Esophagus squamous epithelium (tissue), 5 donors: ENCODE measurements at places on chromosomes 11 and 22. TPM values are rescaled to one million over a fixed set of nuclear protein-coding genes. Genes with fewer than 3 reads are reported as not detected.

Gene PHRF1
- total RNA-seq: 11.7 TPM

GRCh38 chr11:131561972-131562371 is 191.6 kb downstream of the NTM start:
- no peak for DNase-seq

DNA sequence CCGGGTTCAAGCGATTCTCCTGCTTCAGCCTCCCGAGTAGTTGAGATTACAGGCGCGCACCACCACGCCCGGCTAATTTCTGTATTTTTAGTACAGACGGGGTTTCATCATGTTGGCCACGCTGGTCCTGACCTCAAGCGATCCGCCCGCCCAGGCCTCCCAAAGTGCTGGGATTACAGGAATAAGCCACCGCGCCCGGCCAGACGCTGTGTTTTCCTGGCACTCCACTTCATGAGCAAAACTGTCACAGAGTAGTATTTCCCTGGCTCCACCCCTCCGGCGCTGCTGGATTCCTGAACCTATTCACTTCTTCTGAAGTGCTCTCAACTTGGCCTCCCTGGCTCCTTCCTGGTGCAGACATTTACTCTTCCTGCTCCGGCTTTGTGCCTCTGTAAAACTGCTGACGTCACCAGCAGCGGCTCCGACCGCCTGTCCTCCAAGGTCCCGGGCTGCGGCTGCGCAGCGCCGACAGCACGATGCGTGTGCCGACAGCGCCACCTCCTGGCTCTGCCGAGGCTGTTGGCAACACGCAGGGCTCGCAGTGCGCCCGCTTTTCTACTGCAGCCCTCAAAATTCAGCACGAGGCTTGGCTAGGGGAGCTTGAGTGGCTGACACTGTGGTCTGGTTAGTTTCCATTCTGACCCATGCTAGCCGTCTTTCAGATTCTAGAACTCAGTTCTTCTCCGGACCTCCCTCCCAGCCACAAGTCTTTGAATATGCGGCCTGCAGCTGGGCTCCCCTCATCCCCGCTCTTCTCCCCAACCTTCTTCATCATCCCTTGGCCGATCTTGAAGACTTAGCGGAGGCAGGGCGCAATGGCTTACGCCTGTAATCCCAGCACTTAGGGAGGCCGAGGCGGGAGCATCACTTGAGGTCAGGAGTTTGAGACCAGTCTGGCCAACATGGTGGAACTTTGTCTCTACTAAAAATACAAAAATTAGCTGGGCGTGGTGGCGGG is 36.6 kb downstream of the APOL3 start:
- peak; percentile 59 for DNase-seq

DNA sequence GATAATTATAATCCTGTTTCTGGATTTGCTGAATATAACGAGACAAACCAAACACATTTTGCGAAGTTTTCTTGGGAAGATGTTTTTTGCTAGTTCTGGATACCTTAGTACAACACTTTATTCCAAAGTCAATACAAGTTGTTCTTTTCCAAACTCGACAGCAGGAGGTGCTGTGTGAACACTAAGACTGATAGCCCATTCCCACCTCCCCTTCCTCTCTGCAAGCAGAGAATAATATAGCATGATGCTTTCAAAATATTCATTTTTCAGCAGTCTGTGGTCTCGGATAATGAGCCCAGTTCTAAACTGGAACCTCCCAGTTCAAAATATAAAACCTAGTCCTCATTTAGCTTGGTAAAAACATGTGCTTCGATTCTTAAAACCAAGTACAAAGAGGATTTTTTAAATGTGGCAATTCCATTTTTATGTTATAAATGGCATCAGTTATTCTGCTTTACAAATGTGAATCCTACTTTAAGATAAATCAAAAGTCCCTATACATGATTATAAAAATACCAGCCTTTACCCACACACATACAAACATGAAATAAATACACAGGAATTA is 129.1 kb downstream of the DCDC1 start:
- DNase-seq: no peak

GRCh38 chr22:41862530-41863266 is 29.8 kb downstream of the SREBF2 start:
- no peak for DNase-seq

Gene SHANK3
- total RNA-seq: 3.7 TPM

DNA sequence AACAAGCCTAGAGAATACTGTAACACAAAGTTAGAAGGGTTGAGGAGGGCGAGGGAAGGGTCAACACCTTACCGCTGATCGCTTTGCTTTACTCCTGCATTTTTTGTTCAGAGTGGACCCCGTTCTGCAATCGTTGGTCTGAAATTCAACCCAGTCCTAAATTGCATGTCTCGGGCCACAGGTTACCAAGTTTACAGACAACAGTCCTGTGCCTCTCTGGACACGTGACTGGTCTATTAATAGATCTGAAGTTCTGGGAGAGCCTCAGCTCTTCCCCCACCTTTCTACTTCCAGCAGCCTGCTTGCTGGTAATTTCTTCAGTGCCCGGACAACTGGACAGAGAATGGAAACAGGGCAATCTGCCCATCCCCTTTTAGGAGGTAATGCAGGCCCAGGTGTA is 74.2 kb downstream of the STIM1 start:
- no peak for DNase-seq

DNA sequence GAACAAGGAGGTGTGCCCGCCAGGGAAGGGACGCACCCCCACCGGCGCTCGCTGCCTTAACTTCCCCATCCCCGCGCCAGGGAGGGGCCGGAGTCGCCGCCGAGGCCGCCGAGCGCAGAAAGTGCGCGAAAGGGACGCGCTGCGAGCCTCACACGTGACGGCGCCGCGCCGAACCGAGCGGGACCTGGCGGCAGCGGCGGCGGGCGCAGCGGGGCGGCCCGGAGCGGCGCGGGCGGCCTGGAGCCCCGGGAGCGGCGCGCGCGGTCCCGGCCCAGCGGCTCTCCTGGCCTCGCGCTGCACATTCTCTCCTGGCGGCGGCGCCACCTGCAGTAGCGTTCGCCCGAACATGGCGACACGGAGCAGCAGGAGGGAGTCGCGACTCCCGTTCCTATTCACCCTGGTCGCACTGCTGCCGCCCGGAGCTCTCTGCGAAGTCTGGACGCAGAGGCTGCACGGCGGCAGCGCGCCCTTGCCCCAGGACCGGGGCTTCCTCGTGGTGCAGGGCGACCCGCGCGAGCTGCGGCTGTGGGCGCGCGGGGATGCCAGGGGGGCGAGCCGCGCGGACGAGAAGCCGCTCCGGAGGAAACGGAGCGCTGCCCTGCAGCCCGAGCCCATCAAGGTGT is at the start of gene SORL1:
SORL1 (plus strand) TSS at position 329 of the 623 bp plus-strand sequence; CDS start at position 347, 18 bp downstream.
- DNase-seq: no peak

- DNase-seq: no peak
Observed at GRCh38 chr11:23233075-23233474, 372.8 kb upstream of the CCDC179 start.

DNA sequence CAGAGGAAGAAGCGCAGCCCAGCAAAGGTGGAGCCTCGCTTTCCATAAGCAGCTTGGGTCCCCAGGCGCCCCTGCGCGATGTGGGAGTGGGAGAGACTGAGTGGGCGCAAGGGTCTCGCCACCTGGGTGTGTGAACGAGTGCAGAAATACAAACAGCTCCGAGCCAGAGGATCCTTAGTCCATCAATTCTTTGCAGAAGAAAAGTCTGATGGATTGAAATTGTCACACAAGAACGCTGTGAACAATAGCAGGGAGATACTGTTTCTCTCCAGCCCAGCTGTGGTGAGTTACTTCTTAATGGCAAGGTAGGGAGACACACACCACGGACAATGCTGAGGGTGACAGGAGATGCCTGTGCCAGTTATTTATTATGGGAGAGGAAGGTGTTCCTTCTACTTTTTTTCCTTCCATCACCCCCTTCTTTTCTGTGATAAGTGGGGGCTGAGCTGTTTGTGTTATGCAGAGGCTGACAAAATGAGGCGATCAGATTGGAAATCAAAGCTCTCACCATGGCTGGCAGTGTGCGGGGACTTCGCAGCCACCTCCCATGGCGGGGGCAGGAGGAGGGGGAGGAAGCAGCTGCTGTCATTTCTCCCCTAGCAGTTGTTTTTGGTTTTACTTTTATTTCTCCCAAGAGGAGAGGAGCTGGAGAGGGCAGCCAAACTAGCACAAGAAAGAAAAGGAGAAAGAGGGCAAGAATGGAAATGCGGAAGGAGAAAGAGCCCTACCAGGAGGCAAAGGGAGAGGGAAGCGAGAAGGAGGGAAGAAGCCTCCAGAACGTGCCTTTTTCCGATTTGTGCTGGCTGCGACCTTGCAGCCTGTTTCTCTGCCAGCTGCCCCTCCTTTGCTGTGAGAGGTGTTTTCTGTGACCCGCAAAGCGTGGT is 755.8 kb downstream of the NTM start:
- DNase-seq: no peak

- DNase-seq: no peak
Observed at GRCh38 chr22:48323746-48324145, 1503.9 kb downstream of the BRD1 start.

DNA sequence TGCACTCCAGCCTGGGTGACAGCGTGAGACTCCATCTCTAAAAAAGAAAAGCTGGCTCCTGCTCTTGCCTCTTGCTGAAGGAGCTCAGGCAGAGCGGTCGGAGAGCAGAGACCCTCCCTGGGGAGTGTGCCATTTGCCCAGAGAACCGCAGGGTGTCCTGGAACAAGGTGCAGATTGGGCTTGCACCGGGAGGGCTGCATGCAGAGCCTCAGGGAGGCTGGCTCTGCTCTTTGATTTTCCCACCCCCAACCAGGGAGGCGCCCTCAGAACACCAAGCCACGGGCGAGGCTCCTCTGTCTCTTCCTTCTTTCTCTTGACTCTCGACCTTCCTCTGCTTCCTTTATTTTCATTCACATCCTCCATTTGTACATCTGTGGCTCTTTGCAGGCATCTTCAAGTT is 889.1 kb downstream of the OPCML start:
- DNase-seq: no peak

Gene TMEM41B
- 49.6 TPM for total RNA-seq

- DNase-seq: no peak
Observed at GRCh38 chr11:121340032-121340580, 47.5 kb downstream of the SC5D start.

GRCh38 chr11:2466069-2466801 is 21.4 kb downstream of the KCNQ1 start:
- no peak for DNase-seq

DNA sequence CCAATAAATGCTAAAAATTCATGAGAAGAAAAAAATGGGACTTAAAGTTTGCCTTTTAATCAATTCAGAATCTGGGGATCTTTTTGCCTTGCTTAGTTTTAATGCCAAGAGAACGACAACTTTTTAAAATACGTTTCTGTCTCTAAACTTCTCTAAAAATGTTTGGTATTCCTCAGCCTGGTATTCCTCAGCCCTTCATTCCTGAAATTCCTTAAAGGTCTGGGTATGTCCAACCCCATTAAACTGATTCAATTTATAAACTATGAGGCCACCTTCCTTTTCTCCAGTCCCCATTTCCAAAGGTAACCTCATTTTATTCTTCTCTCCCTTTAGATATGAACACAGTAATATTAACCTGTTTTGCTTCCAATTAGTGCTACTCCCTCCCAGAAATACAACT is 16.6 kb downstream of the POLA2 start:
- no peak for DNase-seq

Gene SPON1
- 44.4 TPM for total RNA-seq

Gene SERPIND1
- 0.42 TPM for total RNA-seq

GRCh38 chr22:26995235-26995634 is 337.8 kb downstream of the MIAT start:
- no peak for DNase-seq

Gene NAV2
- 19.1 TPM for total RNA-seq
